Fibroblast of skin of left quadriceps (primary cell): ENCODE measurements at places on chromosomes 2 and 18.

DNA sequence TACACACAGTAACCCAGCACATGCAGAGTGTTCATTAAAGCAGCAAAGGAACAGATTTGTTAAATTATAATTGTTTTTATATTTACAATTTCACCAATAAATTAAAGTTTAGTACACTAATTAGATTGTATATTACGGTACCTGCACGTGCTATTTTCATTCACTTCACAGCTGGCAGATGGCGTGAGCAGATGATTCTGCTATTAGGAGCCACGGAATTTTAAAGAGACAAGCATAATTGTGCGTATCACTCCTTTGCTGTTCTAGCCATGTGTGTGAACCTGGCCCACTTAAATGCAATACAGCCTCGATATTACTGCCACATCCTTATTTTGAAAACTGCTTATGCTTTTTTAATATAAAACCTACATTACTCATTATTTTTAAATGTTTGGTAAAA is 332.8 kb upstream of the SOX11 start:
- no peak for DNase-seq

- no peak for DNase-seq
Observed at GRCh38 chr2:40690036-40690435, 238.1 kb upstream of the SLC8A1 start.

GRCh38 chr2:186695081-186695756 is 1.4 kb downstream of the FAM171B start:
- no peak for DNase-seq

GRCh38 chr2:77642339-77642738 is 120.2 kb upstream of the LRRTM4 start:
- no peak for DNase-seq

GRCh38 chr2:103462101-103462500 is 700.3 kb downstream of the TMEM182 start:
- no peak for DNase-seq
